ENCODE measurements at places on chromosomes 1 and 21. TPM values are rescaled to one million over a fixed set of nuclear protein-coding genes. Genes with fewer than 3 reads are reported as not detected.

GRCh38 chr1:170665629-170666028, 1.7 kb downstream of the PRRX1 start:
- no peak for DNase-seq

DNA sequence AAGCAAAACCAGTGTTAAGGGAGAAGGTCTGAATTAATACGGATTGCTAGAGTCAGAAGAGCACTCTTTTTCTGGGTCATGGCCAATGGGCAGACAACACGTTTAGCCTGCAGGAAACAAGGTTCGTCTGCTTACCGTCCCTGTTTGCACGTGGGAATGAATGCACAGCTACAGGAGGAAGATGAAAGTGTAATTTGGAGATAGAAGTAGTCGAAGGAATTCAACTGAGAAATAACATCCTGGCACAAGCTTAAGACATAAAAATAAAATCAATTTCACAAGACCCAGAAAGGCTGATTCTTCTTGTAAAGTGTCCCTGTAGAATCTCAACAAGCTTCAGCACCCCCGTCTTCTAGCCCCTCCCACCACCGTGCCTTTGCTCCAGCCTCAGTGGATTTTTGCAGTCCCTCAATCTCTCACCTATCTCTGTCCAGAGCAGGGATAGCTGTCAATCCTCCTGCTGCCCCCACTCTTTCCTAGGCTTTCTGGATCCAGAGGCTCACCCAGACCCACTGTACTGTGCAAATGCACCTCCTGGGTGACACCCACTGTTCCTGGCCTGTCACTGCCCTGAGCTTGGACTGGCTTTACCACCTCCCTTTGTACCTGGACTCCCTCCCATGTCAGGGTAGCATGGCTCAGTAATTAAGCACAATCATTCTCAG, 60.6 kb downstream of the C1orf94 start:
- no peak for DNase-seq

ITPKB gene
- total RNA-seq, result 1.9 TPM

GRCh38 chr1:89425056-89425455, 61.2 kb downstream of the GBP6 start:
- DNase-seq, result peak; percentile 33

HES5 gene
- 3.8 TPM for total RNA-seq

DNA sequence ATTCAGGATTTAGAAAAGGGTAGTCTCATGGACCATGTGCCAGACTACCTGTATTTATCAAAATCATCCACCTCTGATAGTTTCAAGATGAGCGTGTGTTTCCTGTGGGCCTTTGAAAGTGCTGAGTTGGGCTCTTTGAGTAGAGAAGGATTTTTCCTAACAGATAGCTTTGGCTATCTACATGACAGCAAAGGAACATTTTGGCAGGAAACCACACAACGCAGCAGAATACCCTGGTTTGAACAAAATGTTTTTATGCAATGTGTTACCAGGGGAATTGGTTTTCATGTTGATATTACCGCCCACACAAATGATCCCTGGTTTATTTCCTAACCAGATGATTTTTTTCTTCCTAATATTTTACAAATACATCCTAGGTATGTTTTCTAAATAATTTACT, 431.4 kb downstream of the NEGR1 start:
- no peak for DNase-seq

GRCh38 chr21:35932232-35932911, 128.0 kb downstream of the SETD4 start:
- peak; percentile 87 for DNase-seq

CRYZL1 gene
- total RNA-seq, result 10.8 TPM

DNA sequence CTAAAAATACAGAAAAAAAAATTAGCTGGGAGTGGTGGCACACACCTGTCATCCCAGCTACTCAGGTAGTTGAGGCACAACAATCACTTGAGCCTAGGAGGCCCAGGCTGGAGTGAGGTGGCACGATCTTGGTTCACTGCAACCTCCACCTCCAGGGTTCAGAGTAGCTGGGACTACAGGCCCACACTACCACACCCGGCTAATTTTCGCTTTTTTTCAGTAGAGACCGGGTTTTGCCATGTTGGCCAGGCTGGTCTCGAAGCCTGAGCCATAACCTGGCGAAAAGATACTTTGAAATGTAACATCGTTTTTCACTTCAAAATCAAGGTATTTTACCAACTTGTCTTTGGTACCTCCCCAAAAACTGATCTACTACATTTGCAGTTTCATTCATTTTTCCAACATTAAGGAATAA, 6.1 kb downstream of the GAS5 start:
- no peak for DNase-seq

GRCh38 chr1:54410359-54410758, 4.2 kb upstream of the SSBP3 start:
- no peak for DNase-seq

DNA sequence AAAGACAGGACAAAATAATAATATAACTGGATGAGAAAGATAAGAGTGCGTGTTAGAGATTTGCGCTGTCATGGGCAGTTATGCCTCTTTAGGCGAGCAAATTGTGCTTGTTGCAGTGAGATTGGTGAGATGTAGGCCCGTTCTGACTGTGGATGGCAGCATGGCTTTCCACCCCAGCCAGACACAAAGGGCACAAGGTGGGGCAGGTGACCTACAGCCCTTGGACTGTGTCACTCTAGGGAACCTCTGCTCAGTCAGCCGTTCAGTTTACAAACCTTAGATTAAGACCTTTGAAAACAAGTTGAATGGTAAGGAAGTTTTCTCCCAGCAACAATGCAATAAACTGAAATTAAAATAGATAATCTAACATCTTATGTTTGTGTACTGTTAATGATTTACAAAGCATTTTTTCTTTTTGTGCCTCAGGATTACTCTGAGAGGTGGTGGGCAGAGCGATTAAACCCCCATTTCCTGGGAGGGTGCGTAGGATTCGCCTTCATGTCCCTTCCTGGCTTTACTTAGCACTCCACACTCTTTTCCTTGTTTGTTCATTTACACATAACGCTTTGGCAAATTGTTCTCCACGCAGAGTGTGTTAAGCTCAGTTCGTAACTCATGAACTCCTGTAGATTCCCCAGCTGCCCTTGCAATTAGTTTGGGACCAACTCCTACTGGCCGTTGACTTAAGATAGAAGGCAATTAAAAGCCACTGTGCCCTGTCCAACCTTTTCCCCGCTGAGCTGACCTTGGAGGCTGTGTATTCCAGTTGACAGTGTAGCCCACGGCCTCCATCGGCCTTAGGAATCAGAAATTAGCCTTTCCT, 58.1 kb upstream of the IGSF5 start:
- DNase-seq, result no peak

DNA sequence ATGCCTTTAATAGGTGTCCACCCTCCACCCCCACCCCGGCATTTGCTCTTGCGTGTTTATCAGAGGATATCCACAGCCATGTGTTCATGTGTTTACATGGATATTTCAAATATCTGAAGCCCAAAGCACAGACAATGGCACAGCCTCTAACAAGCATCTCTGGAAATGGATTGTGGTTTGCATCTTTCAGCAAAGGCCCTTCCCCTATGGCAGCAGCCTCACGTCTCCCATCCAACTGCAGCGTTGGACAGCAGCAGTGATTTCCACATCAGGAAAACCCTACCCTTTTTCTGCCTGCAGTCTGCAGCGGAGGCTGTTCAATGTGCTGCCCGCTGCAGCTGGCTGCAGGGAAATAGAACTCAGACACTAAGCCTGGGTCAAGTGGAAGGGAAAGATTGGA, 1.6 kb downstream of the RASSF5 start:
- no peak for DNase-seq

RSPH1 gene
- total RNA-seq, result 0.38 TPM

LCE1C gene
- total RNA-seq, result not detected
